ENCODE measurements at places on chromosomes 4 and X. TPM values are rescaled to one million over a fixed set of nuclear protein-coding genes. Genes with fewer than 3 reads are reported as not detected.

The NUDT11 gene
- total RNA-seq: 12.1 TPM

The MAGEA12 gene
- total RNA-seq: not detected

The ALPK1 gene
- 25.5 TPM for total RNA-seq

The LRIT3 gene
- total RNA-seq: under 0.01 TPM

The GAGE12E gene
- total RNA-seq: not detected

The SMPX gene
- not detected for total RNA-seq

The SPANXD gene
- 0.43 TPM for total RNA-seq

The PDGFRA gene
- total RNA-seq: 208 TPM

The TKTL2 gene
- total RNA-seq: under 0.01 TPM

The PLXNB3 gene
- total RNA-seq: 3.5 TPM

The AR gene
- total RNA-seq: 11.3 TPM

The P2RY8 gene
- total RNA-seq: not detected

The PNMA3 gene
- under 0.01 TPM for total RNA-seq

The FMR1NB gene
- not detected for total RNA-seq

The ADRA2C gene
- total RNA-seq: 2.2 TPM

The FAM47A gene
- total RNA-seq: not detected

The IL1RAPL2 gene
- total RNA-seq: 0.32 TPM

The KCND1 gene
- total RNA-seq: 2.6 TPM

The S100P gene
- total RNA-seq: not detected

The AADAT gene
- total RNA-seq: 3.9 TPM

The CRMP1 gene
- total RNA-seq: under 0.01 TPM

The KIF4A gene
- total RNA-seq: 8.1 TPM

The GPR34 gene
- not detected for total RNA-seq

The MEPE gene
- total RNA-seq: not detected

The TMEM47 gene
- 32.2 TPM for total RNA-seq

The HSFX4 gene
- total RNA-seq: not detected

The STS gene
- total RNA-seq: 4.5 TPM

The PPP4R3C gene
- not detected for total RNA-seq

The DRD5 gene
- total RNA-seq: not detected

The ARHGAP24 gene
- total RNA-seq: 56.6 TPM

The RAI2 gene
- total RNA-seq: not detected

The KLHL4 gene
- 0.97 TPM for total RNA-seq

The HGFAC gene
- total RNA-seq: not detected

The ARHGAP36 gene
- not detected for total RNA-seq

The MAGIX gene
- 1.9 TPM for total RNA-seq

The TMSB15A gene
- 1.7 TPM for total RNA-seq

The RADX gene
- 0.64 TPM for total RNA-seq

The SORCS2 gene
- total RNA-seq: under 0.01 TPM

The STPG2 gene
- 0.32 TPM for total RNA-seq

The ATP1B4 gene
- total RNA-seq: not detected

The AVPR2 gene
- under 0.01 TPM for total RNA-seq

The CSAG3 gene
- not detected for total RNA-seq

The KIT gene
- 5.5 TPM for total RNA-seq

The APBB2 gene
- total RNA-seq: 96.3 TPM

The DTHD1 gene
- not detected for total RNA-seq

The MAGT1 gene
- 88.9 TPM for total RNA-seq

The ASB12 gene
- not detected for total RNA-seq

All from fibroblast of villous mesenchyme (primary cell).